HepG2 (cell line): ENCODE measurements at places on chromosomes 3 and 15.

GRCh38 chr3:143209715-143210059 lies 90.1 kb downstream of the CHST2 start:
- DNase-seq, result no peak

DNA sequence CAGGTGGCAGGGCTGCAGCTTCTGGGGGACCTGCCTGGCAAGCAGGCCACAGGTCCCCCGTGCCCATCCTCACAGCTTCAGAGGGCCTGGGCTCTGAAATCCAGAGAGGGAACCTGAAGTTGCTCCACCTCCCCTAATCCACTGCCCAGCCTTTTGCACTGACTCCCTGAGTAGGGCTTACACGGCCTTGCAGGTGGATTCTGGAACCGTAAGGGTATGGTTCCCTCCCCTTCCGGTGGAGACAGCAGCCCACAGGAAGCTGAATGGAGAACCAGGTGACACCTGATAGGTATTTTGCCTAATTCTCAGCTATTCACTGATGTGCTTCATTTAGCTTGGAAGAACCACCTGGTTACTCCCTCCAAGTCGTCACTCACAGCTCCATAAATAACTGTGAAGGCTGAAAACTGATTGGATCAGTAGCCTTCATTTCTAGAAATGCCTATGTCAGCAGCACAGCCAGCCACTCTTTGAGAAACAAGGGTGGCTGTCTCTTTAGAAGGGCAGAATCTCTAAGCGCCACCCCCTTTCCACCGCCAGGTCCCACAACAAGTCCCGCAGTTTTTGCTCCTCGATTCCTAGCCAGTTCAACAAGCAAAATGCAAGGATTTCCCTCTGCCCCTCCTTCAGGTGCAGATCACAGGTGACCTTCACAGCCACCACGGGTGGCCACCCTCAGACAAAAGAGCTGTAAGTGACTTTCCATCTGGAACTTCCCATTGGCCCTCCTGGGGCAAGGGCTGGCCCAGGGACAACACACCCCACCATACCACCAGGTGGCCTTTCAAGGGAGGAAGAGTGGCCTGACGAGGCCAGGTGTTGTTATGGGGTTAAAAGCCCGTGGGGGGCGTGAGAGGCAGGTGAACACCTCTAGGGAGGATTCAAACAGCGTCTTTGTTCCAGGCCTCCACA lies 112.9 kb downstream of the SEC22A start:
- no peak for DNase-seq

DNA sequence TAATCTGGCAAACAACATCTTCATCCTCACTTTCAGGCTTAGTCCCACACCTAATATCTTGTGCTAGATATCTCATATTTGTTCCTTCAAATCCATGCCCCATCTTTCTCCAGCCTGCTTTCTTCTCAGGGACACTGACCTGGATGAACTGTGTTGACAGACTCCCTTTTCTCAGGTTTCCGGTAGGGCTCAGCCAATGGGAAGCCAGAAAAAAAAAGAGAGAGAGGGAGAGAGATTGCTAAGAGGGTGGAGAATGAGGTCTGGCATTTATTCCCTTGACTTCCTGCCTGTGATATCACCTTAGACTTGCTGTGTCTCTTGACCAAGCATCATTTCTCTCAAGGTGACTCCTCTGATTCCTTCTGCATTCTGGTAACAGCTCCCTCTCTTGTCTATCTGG lies 145.6 kb upstream of the ABI3BP start:
- no peak for DNase-seq

- peak; percentile 63 for DNase-seq
Observed at GRCh38 chr15:81274931-81275707, 48.8 kb downstream of the STARD5 start.

DNA sequence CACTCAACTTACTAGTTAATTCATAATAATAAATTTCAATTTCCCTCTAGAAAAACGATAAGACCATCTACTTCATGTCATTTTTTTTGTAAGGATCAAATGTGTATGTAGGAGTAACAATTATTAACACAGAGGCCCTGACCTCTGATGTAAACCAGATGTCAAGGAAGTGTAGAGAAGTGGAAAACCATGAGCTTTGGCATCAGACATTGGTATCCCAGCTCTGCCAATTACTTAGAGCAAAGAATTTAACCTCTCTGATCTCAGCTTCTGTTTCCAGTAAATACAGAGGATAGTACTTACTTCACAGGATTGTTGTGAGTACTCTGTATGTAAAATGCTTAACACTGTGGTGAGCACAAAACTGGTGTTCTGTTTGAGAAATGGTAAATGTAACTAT lies 17.5 kb downstream of the AQR start:
- no peak for DNase-seq

DNA sequence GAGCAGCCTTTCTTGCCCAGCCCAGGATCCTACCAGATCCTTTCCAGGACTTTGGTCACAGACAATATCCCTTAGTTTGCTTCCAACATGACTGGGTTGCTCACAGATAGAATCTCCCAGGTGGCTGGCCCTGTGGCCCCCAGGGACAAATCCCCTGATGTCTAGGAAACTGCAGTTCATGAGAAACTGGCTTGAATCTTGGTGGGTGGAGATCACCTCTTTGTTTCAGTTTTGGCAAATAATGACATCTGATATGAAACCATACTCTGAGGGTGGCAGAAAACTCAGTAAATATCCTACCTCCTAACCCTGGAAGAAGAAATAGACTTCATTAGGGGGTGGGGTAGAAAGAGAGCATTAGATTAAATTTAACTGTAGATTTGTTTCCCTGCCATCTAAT lies 44.1 kb upstream of the PFN2 start:
- no peak for DNase-seq

- no peak for DNase-seq
Observed at GRCh38 chr3:137612291-137612690, 151.8 kb upstream of the SOX14 start.

DNA sequence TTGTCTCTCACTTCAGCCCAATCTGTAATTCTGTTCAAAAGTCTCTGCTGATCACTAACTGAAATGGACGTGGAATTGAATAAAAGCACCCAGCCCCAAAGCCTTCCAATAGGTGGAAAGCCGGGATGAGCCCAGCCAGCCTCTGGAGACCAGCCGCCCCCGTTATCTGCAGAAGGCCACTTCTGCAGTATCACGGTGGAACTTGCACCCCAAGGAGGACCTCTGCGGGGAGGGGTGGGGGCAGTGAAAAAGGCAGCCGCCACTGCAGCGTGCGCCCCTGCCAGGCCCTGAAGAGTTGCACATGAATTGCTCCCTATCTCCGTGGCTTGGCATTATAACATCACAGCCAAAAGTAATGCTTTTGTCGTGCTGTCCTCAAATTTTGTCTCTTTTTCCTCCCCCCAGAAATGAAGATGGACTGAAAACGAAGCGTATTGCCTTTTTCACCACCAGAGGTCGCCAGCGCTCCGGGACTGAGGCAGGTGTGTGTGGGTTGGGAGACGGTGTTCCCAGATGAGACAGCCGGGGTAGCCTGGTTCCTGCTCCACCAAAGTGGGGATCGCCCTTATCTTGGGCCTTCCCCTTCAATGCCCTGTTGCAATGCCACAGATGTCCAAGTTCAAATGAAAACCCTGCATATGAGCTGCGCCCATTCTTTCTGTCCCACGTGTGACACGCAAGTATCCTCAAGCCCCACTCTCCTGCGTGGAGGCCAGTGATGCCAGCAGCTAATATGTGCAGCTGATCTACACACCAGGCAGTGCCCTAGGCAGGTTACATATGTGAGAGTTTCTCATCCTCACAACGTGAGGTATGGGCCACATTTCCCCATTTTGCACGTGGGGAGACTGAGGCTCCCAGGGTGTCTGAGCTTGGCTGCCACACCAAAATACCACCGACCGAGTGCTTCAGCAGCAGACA lies 96.0 kb downstream of the LRRK1 start:
- peak; percentile 53 for DNase-seq

- no peak for DNase-seq
Observed at GRCh38 chr15:22778796-22779195, 7.6 kb upstream of the NIPA1 start.

DNA sequence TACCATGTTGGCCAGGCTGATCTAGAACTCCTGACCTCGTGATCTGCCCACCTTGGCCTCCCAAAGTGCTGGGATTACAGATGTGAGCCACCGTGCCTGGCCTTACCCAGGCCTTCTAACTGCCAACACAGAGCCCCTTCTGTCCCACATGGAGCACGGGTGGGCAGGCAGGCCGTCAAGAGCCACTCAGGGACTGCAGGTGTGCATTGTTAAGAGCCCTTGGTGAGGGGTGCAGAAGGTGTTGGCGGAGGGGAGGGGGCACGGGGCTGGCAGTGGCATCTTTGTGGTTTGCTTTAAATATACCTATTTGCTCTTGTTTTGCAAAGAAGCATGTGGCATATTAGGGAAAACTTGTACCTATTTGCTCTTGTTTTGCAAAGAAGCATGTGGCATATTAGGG lies 37.3 kb downstream of the SMAD6 start:
- DNase-seq, result no peak

- no peak for DNase-seq
Observed at GRCh38 chr3:174681784-174682183, 177.3 kb upstream of the NAALADL2 start.

DNA sequence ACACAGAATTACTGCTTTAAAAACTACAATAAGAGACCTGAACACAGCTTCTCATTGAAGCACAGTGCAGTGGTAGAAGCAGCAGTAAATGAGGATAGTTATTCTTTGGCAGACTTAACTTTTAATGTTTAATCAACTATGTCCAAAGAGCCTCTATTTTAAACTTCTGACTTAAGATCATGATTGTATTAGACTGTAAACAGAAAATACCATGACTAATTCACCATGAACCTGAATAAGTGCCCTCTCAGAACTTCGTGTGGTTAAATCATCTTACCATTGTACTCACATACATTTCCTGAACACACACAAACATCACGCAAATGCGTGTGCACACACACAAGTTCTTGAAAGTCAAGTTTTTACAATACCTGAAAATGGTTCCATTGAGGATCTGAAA lies 13.9 kb downstream of the CEP152 start:
- no peak for DNase-seq

- no peak for DNase-seq
Observed at GRCh38 chr3:151724576-151725562, 8.9 kb upstream of the AADACL2 start.

DNA sequence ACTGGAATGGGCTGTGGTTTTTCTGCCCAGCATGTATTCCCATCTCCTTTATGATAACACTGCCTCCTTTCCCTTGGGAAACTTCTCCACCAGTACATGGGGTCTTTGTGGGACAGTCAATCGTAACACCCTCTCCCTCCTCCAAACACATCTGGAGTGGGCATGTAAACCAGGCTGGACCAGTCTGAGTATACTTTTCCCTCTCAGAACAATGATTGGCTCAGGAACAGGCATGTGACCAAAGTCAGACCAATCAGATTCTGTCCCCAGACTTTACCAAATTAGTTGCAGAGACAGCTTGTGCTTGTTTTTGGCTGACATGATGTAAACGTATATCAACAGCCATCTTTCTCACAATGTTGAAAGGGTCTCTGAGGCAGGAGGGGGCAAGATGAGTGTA lies 97.1 kb upstream of the CRBN start:
- no peak for DNase-seq

- DNase-seq, result no peak
Observed at GRCh38 chr3:31105011-31105410, 210.6 kb upstream of the GADL1 start.

GRCh38 chr15:64105113-64105704 lies 9.4 kb downstream of the SNX1 start:
- no peak for DNase-seq

GRCh38 chr3:117165601-117166051 lies 456.0 kb downstream of the TUSC7 start:
- no peak for DNase-seq

GRCh38 chr3:151174351-151174750 lies 28.7 kb downstream of the GPR171 start:
- DNase-seq, result no peak

DNA sequence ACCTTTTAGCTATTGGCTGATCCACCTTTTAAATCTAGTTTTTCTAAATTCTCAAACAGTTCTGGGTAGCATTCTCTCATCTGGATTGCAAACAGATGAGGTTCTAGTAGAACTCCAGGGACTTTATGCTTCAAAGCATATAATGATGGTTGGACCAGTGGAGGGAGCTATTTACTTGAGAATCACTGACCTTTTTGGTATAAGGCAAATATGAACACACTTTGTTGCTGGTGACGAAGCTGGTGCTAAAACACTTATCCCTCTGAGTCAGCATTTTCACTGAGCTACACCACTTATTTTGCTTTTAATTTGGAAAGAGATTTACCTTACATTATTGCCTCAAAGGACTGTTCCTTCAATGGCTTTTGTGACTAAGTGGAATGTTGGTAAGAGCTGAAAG lies 58.6 kb upstream of the SLITRK3 start:
- peak; percentile 16 for DNase-seq

DNA sequence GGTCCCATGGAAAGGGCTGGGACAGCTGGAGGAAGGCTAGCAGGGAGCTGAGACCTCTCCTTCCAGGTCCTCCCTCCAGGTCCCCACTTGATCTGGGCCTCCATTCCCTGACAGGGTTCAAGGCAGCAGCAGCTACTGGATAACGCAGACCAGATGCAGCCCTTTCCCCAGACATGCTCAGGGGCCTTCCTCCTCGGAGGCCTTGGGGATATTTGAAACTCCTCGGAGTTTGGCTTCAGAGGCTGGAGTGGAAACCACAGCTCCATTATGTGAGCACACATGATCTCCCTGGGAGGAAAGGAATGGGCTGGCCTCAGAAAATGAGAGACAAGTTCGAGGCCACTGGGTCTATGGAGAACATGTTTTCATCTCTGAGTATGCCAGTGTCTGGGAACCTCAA lies 119.3 kb downstream of the SMAD6 start:
- DNase-seq, result no peak

GRCh38 chr3:66023738-66024385 lies 14.9 kb downstream of the MAGI1 start:
- DNase-seq, result no peak

DNA sequence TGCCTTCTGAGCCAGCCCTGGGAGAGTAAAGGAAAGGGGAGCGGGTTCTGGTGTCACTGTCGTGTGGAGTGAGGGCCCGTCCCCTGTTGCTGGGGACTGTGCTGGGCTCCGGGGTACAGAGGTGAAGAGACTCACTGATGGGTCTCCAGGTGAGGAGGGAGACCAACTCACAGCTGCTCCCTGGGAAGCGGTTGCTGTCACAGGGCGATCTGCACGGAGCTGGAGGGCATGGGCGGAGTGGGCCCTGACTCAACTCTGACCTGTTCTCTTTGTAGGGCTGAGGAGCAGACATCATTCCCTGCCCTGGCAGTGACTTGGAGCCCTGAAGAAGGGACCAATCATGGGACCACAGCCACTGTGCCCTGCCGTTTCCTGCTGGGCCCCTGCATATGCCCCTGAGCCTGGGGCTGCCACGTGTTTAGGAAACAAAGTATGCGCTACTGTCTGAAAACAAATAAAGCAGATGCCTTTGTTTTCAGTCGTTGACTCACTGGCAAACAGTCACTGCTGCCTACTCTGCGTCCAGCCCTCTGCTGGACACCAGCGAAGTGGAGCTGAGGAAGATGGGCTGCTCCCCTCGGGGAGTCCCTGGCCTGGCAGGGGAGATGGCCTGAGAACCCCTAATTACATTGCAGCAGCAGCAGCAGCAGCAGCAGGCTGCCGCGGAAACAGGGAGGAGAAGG lies 22.9 kb upstream of the PLXNA1 start:
- peak; percentile 64 for DNase-seq

GRCh38 chr15:47196048-47196447 lies 521.3 kb upstream of the SEMA6D start:
- peak; percentile 48 for DNase-seq
